ENCODE measurements at places on chromosomes 3 and 15.

- no peak for DNase-seq
Measured at GRCh38 chr3:172097585-172097984, 58.2 kb downstream of the FNDC3B start.

GRCh38 chr3:141439589-141439988, 47.2 kb upstream of the RASA2 start:
- no peak for DNase-seq

- no peak for DNase-seq
Measured at GRCh38 chr3:159280386-159281191, 478.7 kb downstream of the MFSD1 start.

DNA sequence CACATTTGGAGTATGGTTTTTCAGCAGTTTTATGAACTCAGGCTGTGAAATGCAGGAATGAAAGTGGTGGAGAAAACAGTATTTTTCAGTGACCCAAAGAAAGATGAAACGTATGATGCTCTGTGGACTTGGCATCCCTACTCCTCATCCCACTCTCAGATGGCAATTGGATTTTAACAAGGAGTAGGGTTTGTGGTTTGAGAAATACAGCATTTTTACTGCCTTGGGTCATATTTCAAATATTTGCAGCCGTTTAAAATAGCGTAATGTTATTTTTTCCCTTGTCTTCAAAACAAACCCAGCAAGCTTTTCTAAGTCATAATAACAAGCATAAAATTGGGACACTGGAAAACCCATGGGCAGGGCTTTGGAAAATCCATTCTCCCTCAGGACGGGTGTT, 117.2 kb upstream of the LRIG1 start:
- DNase-seq: no peak

GRCh38 chr3:1183320-1184048, 90.7 kb downstream of the CNTN6 start:
- DNase-seq: no peak

DNA sequence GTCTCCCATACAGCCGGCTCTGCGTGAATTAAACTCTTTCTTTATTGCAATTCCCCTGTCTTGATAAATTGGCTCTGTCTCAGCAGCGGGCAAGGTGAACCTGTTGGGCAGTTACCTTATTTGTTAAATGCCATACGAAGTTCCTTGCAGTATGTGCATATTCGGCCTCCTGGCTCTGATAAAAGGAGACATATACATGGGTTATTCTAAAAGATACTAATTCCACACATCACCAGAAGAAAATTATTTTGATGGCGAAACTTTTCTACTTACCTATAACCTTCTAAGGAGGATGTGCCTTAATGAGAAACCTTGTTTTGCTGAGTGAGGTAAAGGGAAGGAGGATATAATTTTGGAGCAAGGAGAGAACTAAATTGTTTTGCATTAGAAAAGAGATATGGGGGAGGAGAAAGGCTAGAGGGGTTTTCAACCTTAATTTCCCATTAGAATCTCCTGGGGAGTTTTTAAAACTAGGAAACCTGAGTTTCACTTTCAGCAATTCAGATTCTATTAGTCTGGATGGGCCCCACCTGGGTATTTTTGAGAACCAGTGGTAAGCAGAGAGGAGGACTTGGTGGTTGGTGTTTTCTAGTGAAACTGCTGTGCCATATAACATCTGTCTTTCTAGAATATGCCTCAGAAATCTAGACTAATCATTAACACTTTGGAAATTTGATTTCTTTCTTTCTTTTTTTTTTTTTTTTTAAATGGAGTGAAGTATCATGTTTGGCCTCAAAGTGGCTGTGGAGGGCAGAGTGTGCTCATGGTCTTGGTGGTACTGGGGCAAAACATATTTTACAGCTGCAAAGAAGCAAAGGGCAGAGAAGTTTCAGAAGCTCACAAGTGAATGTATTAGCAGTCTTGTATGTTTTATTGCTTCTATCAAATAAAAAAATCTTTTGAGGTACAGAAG, 23.0 kb downstream of the NANOGP8 start:
- no peak for DNase-seq

DNA sequence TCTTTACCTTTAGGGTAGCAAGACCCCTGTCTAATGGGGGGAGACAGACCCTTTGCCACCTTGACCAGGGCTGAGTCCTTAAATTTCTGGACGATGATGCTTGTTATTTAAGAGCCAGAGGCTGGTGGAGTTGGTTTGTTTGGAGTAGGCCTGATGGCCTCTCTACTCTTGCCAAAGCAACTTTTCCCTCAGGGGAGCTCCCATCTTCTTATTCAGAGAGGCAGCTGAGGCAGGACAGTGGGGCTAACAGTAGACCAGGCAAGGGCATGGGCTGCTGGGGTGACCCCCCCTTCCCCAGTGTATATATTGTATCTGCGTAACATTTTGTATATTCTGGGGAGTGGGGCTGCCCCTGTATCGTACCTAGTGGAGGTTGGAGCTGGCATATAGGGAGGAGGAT, 10.3 kb downstream of the RPS17 start:
- no peak for DNase-seq

DNA sequence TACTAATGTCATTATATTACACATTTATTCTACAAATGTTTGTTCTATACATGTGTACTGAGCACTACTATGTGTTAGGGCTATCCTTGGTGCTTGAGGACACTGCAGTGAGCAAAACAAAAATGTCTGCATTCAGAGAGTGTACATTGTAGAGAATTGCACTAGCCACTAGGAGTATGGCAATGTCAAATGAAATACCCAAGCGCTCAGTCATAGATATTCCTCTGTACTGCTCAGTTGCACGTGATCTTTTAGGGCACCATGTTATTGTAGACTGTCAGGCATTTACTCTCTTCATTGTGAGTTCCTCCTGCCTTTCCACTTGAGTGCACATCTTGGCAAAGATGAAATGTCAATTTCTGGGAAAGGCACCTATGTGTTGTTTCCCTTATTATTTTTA, 36.8 kb downstream of the FNDC3B start:
- DNase-seq: no peak

DNA sequence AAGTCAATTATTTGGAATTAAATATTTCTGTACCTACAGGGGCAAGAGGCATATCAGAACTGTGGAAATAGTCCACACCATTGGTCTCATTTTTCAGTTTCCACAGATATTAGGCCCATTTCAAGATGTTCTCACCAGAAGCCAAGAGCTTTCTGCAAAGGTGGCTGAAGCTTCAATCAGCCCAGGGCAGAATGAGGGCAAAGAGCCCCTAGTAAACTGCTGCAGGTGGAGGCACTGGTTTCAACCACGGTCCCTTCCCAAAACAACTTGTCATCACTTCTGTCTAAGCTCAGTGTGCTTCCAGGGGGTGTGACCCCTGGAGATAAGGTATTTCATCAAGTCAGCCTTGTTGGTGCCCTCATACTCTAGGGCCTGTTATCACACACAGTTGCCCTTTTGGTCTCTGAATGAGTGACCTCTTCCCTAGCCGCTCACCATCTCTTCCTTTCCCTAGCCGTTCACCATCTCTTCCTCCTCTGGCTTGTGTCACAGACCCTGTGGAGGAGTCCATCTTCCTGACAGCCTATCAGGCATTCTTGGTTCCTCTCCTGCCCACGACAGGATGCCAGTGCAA, 21.2 kb downstream of the IL17RD start:
- no peak for DNase-seq

GRCh38 chr3:186589856-186590579, 19.5 kb downstream of the DNAJB11 start:
- peak; percentile 27 for DNase-seq

GRCh38 chr3:55500555-55501330, 13.6 kb upstream of the WNT5A start:
- no peak for DNase-seq

DNA sequence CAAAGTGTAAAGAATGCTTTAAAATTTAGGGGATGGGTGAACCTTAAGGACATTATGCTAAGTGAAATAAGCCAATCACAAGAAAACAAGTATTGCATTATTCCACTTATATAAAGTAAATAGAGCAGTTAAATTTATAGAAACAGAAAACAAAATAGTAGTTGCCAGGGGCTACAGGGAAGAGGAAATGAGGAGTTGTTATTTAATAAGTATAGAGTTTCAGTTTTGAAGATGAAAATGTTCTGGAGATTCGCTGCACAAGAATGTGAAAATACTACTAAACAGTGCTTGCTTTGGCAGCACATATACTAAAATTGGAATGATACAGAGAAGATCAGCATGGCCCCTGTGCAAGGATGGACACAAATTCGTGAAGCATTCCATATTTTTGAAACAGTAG, 32.0 kb downstream of the DNAH12 start:
- no peak for DNase-seq

DNA sequence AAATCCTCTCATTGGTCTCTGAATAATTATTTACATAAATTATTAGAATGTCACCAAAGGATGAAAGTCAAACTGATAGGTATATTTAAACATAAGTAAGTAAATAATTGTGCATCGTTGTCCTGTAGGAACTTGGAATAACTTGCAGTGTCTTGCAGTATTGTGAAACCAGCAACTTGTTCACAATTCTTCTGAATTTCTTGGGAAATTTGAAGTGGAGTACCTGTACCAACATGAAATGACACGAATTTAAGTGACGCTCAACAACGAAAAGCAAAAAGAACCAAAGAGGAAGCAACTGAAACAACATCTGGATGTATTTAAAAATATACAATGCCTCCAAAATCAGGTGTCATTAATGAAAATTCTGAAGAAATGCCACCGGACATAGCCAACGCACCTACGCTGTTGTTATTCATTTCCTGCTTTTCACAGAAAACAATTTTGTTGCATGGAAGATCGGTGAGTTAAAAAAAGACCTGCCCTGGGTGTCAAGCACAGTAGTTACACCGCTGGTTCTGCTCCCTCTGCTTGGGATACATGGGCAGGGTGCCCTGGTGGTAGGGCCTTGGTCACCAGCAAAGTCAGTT, 112.5 kb downstream of the RPLP1 start:
- DNase-seq: no peak

DNA sequence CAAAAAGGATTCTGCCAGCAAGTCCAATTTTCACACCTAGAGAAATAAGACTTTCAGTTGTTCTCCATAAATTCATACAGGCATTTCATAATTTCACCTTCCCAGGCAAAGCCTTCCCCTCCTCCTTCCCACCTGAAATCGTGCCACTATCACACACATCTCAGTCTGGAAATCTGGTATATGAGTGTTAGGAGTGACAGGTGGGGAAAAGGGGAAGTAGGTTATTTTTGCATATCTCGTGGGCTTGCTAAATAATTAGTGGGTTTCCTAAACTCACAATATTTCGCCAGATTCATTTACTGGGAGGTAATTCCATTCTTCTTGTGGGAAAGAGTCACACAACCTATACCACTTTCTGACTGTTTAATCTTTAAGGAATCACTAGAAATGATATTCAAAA, 7.4 kb downstream of the ALDH1A2 start:
- no peak for DNase-seq

DNA sequence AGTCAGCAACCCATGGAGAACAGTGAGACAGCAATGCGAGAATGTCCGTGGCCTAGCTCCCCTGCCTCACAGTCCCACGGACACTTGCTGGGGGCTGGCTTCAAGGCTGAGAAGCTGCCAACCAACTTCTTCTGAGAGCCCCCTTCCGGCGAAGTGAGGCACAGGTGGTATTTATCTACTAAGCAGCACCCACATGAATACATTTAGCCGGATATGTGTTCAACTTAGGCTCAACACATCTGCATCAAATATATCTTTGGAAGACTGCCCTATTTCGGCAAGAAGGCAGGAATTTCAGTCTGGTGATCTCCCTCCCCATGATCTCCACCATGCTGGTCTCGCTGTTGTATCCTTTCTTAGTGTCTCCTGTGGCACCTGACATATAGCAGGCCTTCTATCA, 340.9 kb upstream of the NR2E3 start:
- no peak for DNase-seq

- no peak for DNase-seq
Measured at GRCh38 chr3:189288348-189289235, 116.8 kb downstream of the TPRG1 start.

GRCh38 chr3:104168386-104168785, 1198.3 kb upstream of the ALCAM start:
- DNase-seq: no peak

DNA sequence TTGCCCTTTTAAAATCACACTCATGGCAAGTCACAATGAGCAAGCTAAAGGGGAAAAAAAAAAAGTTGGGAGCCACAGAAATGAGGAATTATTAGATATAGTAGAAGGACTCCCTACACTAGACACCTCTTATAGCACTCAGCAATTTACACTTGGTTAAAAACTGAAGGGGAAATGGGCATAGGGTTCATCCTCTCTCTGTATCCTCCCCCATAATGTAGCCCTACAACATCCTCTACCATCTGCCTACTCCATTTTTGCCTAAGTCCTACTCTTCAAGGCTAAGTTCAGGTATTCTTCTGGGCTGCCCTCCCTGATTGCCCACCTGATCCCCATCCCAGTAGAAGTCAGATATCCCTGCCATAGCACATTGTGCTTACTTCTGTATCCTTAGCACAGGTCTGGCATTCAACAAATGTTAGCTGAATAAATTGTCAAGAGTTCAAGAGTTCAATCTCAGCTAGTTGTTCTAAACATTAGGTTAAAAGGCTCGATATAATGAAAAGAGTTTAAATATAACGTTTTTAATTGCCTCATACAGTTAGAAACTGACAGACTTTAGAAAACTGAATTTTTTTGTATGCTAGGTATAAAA, 14.5 kb downstream of the SETD2 start:
- no peak for DNase-seq

DNA sequence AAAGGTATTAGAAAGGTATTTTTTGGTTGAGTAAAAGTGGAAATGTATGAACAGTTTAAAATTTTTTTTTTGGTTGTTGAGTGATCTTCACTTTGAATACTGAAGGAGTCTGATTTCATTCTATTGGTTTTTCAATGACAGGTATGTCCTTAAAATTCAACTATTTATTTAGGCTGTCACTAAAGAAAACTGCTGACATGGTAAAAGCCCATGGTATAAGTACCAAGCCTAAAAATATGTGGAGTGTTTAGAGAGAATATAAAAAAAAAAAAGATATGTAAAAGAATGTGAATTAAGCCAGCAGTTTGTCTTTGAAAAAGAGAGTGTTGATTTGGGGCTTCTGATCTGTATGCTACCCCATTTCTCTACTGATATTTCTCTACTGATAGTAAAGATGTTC, 90.3 kb upstream of the SUCLG2 start:
- no peak for DNase-seq

DNA sequence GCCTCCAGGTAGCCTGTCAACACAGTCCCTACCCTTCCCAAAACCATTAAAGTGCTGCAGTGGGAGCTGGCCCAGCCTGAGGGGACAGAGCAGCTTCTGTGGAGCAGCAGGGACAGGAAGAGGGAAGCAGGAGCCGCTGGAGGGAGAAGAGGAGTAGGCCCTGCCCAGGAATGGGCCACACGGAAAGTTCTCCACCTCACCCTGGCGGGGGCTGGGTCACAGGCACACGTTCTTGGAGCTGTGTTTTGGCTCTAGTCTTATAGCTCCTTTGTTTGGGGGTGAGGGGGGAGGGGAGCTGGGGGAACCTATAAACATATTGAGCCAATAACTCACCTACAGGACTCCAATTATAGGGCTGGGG, 508.6 kb downstream of the SHQ1 start:
- DNase-seq: no peak

GRCh38 chr3:36477655-36478054, 97.4 kb downstream of the STAC start:
- no peak for DNase-seq

DNA sequence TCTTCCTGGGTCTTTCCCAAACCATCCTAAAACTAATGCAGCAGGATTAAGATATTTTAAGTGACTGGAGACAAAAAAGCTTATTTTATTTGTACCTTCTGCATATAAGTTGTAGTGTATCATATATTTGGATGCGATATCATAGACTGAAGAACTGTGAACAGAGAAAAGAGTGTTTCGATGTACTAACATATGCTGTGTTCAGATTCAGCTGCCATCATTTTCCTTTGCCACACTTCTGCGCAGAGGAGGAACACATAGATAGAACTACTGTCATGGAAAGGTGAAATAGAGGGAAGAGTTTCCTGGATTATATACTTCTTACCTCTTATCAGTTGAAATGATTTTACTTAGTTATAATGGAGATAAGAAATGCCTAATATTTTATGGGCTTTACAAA, 95.5 kb upstream of the CNTN3 start:
- DNase-seq: no peak

All from natural killer cell (primary cell).